ACHN (cell line): ENCODE measurements at places on chromosomes 2 and 18.

DNA sequence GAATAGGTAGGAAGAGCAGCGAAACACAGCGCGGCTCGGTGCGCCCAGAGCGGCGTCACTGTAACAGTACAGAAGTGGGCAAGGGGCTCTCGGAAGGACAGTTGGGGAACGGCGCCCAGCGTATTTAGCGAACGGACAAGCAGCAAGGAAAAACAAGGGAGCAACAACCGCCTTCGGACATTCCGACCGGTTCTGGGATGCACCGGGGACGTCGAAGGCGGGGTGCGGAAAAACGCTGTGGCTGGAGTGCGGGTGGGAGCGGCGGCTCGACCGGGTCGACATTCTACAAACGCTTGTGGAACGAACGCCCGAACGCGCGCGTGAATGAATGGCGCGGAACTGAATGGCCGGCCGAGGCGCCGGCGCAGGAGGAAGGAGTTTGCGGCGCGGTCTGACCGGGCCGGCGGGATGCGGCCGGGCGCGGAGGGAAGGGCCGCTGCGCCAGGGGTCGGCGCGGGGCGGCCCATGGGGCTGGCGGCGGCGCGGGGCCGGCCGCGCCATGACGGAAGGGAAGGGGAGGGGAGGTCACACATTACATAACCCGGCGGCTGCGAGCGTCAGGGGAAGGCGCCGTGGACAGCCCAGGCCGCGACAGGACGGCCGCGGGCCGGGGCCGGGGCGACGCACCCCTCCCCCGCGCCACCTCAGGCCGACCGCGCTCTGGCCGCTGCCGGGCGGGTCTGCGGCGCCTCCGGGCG lies 605 bp downstream of the REV1 start:
- peak; percentile 60 for DNase-seq

GRCh38 chr2:181357979-181358378 lies 99.2 kb upstream of the ITGA4 start:
- no peak for DNase-seq

GRCh38 chr2:136809998-136810397 lies 44.7 kb downstream of the THSD7B start:
- DNase-seq: no peak

- DNase-seq: peak; percentile 65
Measured at GRCh38 chr2:156331572-156332283, 793 bp downstream of the NR4A2 start.

- DNase-seq: no peak
Measured at GRCh38 chr2:233219848-233220247, 31.6 kb upstream of the ATG16L1 start.

GRCh38 chr2:28401411-28401810 lies 8.8 kb downstream of the FOSL2 start:
- no peak for DNase-seq

GRCh38 chr2:146748046-146748445 lies 1096.8 kb upstream of the ACVR2A start:
- DNase-seq: no peak

DNA sequence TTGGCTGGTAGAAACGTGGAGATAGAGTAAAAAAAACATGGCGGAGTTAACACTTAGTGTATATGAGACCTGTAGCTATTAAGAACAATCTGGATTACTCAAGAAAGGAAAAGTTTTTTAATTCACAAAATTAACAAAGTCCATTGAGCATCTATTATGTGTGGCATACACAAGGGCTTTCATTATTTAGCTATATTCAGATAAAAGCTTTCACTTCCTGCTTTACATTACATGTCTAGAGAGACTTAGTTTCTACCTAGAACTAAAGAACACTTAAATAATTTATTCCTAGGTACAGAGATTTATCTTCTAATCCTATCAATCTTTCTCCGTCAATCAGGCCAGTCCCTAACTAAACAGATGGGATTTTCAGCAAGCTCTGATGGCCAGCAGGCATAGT lies 196.0 kb upstream of the SLC39A10 start:
- no peak for DNase-seq

- no peak for DNase-seq
Measured at GRCh38 chr2:205511221-205511620, 171.1 kb upstream of the NRP2 start.

- no peak for DNase-seq
Measured at GRCh38 chr2:66661253-66662173, 226.6 kb downstream of the MEIS1 start.

DNA sequence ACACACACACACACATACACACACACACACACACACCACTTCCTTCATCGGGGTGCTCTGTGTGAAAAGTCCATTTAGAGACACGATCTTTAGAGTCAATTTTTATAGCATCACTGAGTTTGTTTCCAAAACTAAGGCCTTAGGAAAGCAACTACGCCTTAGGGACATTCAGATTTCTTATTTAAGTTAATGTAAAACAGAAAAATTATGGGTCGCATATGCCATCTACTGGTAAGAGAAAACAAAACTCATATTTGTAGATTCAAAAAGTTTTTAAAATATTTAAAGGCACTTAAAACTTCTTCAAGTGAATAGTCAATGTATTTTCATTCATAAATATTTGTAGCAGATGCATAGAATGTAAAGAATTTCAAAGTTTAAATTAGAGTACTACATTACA lies 166.2 kb downstream of the ATAD2B start:
- peak; percentile 46 for DNase-seq

DNA sequence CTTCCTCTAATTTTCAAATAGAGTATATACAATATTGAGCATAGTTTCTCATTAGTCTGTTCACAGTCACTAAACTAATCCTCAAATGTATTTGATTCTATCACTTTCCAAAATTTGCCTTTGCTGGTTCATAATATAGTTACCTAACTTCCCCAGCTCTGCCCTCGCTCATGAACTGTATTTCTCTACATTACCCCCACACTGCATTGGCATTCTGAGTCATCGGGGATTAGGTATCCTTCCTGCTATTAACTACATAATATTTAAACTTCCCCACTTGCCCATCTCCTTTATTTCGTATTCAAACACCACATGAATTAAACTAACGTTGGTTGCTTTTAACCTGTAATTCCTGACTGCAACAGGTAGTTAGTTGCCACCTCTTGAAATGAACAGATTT lies 14.8 kb upstream of the CLASP1 start:
- DNase-seq: peak; percentile 76

DNA sequence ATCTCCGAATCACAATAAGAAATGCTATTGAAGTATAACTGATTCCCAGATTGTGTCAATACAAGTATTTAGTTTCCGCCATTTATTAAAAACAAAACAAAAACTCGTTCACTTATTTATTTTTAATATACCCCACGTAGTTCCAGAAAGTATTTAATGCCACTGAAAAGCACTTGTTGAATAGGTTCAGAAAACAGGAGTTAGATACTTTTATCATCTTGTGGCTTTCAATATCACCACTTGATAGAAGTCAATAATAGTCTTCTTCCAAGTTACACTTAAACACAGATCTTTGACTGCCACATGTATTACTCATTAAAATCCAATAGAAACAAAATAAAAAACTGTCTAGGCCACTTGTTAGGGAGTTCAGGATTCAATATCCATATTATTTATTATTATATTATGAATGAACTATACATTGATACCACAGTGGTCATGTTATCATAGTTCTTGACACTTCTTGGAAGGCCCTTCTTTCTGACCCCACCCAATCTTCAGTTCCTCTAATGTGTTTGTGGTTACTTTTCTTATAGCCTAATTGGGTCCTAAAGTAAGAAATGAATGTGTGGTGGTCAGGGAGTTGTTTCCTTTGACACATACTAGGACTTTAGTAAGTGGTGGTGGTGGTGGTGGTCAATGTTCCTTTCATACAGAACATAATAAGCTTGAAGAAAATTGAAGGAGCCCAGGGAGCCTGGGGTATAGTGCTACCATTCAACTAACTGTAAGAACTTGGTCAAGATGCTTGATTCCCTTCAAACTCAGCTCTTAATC lies 221.3 kb upstream of the ITGA4 start:
- DNase-seq: no peak

DNA sequence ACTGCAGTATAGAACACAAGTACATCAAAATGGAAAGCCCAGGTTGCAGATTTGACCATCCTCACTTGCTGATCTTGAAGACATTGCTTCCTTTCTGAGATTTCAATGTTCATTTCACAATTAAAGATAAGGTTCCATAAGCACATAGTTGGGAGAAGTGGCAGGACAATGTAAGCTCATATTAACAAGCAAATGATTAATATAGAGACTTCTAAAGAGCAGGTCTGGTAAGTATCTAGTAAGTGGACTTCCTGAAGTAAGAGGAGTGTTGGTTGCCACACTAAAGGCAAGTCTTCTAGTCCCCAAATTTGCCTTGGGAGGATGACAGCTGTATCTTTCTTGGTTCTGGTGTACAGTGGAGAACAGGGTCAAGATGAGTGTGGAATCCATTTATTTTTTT lies 1.4 kb upstream of the PTPRM start:
- DNase-seq: no peak

- no peak for DNase-seq
Measured at GRCh38 chr2:32118055-32118454, 47.6 kb upstream of the SLC30A6 start.

DNA sequence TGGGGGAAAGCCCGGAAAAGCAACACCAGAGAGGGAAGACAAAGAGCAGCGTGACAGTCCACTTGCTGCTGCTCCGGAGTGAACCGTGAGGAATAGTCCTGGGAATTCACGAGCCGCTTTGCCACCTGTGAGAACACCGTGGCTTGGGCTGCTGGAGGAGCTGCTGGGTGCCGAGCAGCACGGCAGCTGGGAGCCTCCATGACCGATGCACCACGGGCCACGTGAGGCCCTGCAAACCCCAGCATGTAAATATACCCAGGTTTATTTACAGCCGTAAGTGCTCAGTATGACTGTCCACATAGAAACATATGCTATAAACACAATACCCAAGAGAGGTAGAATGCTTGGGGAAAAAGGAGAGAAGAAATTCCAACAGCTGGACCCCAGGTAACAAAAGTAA lies 65.1 kb downstream of the SMIM21 start:
- no peak for DNase-seq

GRCh38 chr18:59873641-59874040 lies 26.2 kb upstream of the PMAIP1 start:
- DNase-seq: no peak

GRCh38 chr2:110099038-110099425 lies 16.6 kb downstream of the MALL start:
- no peak for DNase-seq

- DNase-seq: no peak
Measured at GRCh38 chr2:154243685-154244084, 372.0 kb downstream of the GALNT13 start.

- no peak for DNase-seq
Measured at GRCh38 chr2:24530796-24531195, 39.7 kb downstream of the NCOA1 start.

- peak; percentile 75 for DNase-seq
Measured at GRCh38 chr18:61551586-61551985, 218.4 kb downstream of the CDH20 start.

GRCh38 chr2:164146441-164146840 lies 410.6 kb upstream of the FIGN start:
- DNase-seq: no peak

DNA sequence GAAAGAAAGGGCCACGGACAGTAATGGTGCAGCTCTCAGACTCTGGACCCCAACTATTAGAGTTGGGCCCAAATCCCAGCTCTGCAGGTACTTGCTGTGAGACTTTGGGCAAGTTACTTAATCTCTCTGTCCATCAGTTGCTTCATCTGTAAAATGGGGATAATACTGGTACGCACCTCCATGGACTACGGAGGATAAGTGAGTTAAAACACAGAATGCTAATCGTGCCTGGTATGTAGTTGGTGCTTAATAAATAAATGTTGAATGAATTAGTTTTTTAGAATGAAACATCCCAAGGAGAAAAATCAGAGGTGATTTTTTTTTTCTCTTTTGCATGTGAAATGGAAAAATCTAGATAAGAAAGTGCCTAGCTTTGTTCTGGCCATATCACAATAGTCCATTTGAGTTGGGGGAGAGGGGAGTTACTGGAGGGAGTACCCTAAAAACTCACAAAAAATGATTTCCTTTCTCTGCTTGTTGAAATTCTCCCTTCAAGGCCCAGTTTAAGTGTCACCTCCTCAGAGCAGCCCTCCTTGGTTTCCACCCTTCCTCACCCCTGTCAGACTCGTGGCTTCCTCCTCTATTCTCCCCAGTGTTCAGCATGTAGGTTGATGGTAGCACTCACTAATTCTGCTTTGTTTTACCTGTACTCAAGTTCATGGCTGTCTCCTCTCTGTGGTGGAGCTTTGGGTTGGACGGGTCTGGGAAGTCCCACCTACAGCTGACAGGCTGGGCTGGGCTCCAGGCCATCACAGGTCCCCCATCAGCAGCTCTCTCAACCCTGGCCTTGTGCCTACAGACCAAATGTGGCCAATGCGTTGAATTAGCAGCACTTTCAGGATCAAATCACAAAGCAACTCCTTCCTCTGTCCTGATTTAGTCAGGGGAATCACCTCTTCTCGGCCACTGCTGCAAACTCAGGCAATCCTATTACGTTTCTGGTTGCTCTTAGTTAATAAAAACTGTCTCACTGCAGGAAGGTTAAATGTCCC lies 92.8 kb upstream of the TAF1B start:
- DNase-seq: no peak

DNA sequence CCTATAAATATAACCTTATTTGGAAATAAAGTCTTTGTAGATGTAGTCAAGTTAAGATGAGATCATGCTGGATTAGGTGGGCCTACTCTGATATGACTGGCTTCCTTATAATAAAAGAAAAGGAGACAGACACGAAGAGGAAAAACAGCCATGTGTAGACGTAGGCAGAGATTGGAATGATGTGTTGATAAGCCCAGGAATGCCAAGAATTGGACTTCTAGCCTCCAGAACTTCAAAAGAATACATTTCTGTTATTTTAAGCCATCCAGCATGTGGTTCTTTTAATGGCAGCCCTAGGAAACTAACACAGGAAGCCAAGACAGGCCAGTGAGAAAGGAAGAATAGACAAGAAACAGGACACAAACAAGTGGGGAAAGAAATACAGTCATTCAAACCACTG lies 68.6 kb downstream of the NYAP2 start:
- DNase-seq: no peak

GRCh38 chr2:16200554-16201193 lies 260.3 kb downstream of the MYCN start:
- DNase-seq: no peak

DNA sequence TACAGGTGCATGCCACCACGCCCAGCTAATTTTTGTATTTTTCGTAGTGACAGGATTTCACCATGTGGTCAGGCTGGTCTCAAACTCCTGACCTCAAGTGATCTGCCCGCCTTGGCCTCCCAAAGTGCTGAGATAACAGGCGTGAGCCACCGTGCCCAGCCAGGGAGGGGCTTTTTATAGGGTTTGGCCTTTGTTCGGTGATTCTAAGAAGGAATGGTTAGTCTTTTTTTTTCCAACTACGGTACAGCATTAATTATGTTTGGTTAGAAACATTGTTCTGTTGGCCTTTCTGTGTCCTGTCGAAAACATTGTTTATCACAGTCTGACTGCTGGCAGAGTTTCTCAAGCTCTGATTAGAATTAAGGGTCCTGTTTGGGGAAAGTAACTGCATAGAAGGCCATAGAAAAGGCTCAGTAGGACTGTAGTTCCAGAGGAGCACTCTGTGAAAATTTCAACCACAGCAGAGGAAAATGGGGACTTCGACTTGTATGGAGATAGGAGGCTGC lies 19.3 kb upstream of the SMCHD1 start:
- DNase-seq: no peak

- no peak for DNase-seq
Measured at GRCh38 chr18:35983147-35983546, 10.7 kb downstream of the RMP24 start.
